HS-5 (cell line): ENCODE measurements at places on chromosomes 16 and 17.

- peak; percentile 95 for DNase-seq
Observed at GRCh38 chr17:65750631-65751115, 189.2 kb upstream of the AXIN2 start.

DNA sequence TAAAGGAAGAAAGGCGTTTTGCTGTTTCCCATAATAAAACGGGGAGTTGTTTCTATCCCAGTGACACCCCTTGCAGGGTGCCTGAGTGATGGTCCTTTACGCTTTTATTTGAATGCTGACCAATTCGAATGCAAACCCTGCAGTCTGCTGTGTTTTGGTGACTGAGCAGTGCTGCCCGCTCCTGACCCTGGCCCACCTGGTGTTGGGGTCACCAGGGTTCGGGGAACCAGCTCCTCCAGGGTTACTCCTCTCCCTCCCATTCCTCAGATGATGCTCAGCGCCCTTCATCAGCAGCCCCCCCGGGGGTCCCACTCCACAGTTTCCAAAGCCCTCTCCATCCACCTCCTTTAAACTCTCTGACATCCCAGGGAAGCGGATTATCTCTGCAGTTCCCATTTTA is 6.0 kb downstream of the CA4 start:
- DNase-seq: no peak

DNA sequence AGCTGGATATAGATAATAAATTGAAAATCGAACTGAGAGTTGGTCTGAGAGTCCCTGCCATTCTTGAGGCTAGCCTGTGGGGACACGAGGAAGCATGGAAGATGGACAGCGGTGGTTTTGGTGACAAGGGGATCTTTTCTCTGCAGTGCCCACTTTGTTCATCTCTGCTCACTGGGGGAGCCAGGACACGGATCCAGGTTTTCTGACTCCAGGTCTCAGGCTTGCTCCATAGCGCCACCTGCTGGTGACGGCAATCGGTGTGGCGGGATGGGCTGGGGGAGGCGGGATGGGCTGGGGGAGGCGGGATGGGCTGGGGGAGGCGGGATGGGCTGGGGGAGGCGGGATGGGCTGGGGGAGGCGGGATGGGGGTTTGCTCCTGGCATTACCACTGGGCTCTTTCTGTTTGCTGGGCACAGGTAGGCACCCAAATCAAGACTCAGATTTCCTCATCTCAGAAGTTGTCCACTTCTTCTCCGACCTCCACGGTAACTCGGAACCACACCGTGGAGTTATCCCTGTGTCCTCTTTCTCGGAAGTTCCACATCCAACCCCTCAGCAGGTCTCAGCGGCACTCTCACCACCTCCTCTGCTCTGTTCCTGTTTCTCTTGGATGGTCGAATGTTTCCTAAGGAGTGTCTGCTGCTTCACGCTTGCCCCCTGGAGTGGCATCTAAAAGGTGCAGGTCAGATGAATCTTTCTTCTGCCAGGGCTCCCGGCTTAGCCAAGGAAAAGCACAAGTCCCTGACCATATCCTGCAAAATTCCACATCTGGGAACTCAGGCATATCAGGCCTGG is 142.4 kb downstream of the CYLD start:
- DNase-seq: no peak

GRCh38 chr17:62637809-62638208 is 10.3 kb downstream of the MRC2 start:
- DNase-seq: no peak

DNA sequence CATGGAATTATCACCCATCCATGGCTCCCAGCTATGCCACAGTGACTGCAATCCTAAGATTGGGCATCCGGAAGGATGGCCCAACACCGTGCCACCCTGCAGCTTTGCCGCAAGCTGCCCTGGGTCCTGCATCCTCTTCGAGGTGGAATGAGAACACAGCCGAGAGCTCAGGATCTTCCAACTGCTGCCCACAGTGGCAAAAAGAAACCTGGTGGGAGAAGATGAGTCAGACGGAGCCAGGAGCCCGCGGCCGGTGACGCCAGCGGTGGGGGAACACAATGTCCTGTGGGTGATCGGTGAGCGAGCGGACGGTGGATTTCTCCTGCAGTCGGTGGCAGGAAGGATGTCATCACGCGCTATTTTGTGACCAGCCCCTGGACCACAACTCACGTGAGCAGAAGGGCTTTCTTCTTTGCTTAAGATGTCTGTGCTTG is 20.1 kb downstream of the CD7 start:
- DNase-seq: peak; percentile 54

DNA sequence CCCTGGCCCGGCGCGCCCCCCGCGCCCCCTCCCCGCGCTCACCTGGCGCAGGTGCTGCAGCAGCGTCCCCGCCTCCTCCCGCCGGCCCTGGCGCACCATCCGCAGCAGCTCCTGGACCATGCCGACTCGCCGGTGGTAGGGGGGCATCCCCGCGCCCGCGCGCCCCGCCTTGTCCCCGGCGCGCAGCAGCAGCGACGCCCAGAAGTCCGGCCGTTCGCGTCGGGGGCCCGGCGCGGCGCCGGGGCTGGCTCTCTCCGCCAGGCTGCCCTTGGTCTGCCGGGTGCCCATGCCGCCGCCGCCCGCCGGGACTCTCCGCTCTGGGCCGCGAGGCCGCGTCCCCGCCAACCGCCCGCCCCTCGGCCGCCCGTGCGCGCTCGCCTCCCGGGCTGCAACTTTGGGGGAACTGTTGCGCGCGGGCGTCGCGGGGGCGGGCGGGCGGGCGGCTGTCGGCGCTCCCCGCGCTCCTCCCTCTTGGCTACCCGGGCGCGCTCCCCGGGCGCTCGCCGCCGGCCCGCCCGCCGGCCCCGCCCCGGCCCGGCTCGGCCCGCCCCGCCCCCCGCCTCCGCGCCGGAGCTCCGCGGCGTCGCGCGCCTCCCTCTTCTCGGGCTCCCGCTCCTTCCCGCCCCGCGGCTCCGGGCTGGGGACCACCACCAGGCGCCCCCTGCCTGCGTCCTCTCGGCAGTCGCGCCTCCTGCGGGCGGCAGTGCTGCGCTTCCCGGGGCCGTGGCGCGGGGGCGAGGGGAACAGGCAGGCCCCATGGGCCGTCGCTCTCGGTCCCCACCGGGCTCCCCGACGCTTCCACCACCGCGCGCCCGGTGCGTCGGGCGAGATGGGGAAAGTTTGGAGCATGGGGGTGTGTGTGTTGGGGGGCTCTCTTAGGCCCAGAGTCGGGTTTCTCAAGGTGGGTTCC is at the start of gene LRRC75A:
Gene LRRC75A, minus strand, starts transcription at position 491 of the 910 bp plus-strand sequence. Its CDS starts 203 bp downstream, at position 288.
- DNase-seq: no peak

DNA sequence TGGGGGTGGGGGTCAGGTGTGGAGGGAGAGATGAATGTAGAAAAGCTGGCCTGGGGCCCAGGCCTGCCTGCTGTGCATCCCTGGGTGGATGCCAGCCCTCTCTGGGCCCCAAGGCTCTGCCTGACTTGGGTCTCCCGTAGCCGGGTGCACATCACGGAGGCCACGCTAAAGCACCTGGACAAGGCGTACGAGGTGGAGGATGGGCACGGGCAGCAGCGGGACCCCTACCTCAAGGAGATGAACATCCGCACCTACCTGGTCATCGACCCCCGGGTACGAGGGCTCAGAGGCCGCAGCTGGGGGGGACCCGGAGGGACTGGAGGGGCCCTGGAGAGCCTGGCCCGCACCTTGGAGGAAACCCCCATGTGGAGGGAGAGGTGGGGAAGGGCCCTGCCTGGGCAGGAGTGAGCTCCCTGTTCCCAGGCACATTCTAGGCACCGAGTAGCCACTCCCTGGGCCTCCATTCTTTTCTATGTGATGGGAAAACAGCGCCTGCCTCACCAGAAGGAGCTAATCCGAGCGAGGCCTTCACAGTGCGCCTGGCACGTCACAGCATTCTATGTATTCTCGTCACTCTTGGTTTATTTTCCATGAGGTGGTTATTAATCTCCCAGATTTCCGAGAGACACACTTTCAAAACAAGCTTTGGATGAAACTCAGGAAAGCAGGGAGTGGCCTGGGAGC is 34.7 kb downstream of the ADCY7 start:
- DNase-seq: no peak

GRCh38 chr17:30278032-30278431 is 13.7 kb downstream of the BLMH start:
- DNase-seq: no peak

DNA sequence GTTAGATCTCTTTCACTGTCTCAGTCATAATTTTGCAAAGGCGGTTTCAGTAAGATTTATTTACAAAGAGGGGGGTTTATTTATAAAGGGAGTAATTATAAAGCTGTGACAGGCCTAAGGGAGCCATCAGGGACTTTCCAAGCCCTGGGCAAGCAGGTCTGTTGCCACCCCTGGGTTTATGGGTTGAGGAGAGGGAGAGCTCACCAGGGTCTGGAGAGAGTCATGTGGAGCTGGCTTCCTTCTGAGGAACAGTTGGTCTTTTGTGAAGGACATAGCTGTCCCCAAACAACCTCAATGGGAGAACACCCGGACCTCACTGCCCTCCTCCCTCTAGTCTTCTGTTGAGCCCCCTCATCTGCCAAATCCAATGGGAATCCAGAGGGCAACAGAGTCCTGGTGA is 9.8 kb downstream of the ITGAM start:
- no peak for DNase-seq

DNA sequence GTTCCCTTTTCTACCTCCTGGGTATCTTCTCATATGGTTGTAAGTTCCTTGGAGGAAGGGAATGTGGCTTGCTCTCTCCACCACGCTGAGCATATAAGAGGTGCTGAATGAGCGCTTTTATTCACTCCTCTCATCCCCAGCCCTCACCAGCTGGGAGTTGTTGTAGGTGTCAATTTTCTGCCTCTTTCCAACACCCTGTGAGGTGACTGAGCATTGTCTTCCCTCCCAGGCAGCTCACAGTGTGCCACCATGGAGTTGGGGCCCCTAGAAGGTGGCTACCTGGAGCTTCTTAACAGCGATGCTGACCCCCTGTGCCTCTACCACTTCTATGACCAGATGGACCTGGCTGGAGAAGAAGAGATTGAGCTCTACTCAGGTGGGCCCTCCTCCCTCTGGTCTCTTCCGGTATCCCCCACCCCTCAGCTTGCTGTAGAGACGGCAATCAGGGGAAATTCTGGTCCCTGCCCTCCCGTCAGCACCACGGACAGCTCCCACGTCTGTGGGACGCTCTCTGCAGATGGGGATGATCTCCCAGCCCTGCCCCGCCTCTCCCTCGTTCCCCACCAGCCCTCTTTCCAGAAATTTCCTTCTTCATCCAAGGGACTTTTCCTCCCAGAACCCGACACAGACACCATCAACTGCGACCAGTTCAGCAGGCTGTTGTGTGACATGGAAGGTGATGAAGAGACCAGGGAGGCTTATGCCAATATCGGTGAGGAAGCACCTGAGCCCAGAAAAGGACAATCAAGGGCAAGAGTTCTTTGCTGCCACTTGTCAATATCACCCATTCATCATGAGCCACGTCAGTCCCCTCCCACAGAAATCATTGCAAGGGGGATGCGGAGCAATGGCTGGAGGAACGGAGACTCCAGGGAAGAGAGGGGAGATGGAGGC is 18.3 kb downstream of the CIITA start:
- no peak for DNase-seq

DNA sequence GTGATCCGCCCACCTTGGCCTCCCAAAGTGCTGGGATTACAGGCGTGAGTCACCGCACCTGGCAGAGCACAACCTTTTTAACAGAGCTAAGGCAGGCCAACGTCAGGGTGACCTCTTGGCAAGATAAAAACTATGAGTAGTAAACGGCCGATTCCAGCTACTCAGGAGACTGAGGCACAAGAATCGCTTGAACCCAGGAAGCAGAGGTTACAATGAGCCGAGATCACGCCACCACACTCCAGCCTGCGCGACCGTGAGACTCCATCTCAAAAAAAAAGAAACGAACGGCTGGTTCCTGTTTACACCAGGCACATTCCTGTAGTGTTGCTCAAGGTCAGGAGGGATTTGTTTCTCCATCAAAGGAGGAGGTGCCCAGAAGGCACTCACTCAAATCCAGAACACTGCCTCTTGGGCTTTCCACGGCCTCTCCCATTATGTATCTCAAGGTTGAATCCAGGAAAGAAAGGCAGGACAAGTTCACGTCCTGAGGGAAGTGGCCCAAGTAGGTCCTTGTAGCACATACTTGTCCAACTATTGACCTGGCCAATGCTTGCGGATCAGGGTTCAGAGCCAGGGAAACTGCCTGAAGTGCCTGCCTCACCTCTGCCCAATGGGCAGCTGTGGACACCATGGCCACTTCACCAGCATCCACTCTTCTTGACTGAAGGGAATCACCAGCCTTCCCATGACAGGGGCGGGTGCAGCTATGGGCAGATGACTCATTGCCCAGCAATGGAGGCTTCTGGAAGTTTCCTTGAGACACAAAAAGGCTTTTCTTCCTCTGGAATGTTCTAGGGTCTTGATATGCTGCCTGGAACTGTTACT is 13.5 kb downstream of the KNOP1 start:
- DNase-seq: no peak

GRCh38 chr17:3915581-3915994 is 677 bp downstream of the P2RX1 start:
- no peak for DNase-seq

DNA sequence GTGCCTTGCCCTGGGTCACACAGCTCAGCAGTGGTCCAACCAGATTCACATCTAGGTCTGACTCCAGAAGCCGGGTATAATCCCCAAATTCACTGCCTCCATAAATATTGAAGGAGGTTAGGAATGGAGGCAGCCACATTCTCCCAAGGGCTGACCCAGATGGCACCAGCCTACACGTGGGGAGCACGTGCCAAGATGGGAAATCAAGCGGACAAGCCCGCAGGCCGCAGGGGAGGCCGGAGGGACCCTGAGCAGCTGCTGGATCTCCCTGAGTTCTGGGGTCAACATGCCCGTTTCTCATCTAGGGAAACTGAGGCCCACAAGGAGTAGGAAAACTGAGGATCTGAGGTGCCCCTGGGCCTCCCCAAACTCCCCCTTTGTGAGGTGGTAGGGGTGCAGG is 32.2 kb upstream of the CNEP1R1 start:
- DNase-seq: no peak

- no peak for DNase-seq
Observed at GRCh38 chr16:50602531-50603205, 54.5 kb downstream of the NKD1 start.

DNA sequence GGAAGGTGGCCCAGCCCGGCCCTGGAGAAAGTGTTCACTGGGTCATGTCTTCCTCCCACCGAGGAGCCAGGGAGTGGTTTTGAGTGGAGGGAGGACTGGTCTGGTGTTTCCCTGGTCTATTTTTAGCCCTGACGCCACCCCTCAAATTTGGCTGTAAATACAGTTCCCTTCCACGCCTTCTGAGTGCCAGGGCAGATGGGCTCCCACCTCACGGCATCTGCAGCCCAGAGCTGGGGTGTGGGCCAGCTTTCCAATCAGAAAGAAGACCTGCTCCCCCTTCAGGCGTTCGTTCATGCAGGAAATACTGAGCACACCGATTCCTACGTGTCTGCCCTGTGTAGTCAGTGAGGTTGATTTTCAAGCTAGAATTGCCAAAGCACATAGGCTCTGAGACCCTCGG is 53.7 kb downstream of the SNX20 start:
- DNase-seq: no peak

- DNase-seq: no peak
Observed at GRCh38 chr17:40937384-40937819, at the start of gene KRT23. KRT23 (minus strand) TSS chr17:40937646; CDS start chr17:40936603, 1,043 bp downstream.

DNA sequence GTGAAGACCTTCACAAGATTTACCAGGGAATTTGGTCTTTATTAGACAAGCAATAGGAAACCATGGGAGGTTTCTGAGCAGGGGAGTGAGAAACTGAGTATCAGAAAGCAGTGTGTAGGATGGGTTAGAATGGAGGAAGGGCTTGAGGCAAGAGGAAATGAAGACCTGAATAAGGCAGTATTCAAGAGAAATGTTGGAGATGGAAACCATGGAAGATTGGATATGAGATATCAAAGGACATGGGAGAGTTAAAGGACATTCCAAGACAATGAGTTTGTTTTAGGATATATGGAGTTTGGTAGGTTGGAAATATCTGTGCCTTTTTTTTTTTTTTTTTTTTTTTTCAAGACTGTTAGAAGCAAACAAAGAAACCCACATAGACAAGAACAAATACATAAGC is 21.3 kb upstream of the FAM20A start:
- no peak for DNase-seq
